Activated CD8-positive, alpha-beta memory T cell treated with anti-CD3 and anti-CD28 coated beads for 24 hours (primary cell): ENCODE measurements at places on chromosomes 4 and X.

DNA sequence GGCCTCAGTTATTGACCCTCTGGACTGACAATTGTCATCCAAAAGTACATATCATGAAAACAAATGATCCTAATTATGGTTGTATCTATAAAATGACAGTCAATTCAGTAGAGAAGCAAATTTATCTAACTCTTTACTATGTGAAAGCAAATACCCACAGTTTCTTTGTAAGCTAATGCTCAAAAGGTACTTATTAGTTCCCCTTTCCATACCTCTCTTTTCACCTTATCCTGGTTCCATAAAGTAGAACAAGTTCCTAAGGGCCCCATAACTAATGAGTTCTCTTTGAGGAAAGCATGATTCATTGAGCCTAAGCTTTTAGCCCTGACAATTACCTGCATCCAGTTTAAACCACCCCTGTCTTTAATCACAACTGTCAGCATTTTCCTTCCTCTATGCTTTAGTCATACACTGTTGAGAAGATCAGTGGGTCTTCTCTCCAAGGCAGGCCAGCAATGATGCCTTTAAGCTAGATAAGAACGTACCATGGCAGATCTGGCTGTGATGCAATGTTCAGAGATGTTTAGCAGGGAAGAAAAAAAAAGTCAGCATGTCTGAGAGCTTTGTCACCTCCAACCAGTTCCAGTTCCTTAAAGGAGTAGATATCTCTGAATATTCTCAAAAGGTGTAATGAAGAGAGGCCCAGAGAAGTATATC, 179.7 kb upstream of the RASGEF1B start:
- DNase-seq = no peak

DNA sequence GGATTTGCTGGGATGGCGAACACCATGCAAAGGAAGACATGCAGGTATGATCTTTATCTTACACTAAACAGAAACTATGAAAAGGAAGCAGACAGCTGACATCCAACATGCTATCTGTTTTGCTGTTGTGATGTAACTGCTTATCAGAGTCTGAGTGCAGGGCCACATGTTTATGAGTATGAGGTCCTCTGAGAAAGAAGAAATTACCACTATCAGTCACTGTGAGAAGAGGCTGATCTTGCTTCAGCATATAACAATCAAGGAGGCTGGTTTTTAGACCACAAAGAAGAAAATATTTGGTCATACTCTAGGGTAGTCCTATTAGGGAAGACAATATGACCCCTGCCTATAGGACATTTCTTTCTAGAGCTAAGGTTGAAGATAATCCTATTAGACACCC, 18.5 kb downstream of the CLGN start:
- DNase-seq = no peak

DNA sequence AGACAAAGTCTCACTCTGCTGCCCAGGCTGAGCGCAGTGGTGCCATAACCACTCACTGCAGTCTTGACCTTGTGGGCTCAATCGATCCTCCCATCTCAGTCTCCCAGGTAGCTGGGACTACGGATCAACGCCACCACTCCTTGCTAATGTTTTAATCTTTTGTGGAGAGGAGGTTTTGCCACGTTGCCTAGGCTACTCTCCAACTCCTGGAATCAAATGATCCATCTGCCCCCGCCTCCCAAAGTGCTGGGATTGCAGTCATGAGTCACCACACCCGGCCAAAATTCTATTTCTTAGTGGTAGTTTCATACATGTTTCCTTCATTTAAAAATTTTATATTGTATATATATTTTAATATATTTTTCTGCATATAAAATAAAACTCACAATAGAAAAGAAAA, 125.8 kb upstream of the CLNK start:
- DNase-seq = no peak

DNA sequence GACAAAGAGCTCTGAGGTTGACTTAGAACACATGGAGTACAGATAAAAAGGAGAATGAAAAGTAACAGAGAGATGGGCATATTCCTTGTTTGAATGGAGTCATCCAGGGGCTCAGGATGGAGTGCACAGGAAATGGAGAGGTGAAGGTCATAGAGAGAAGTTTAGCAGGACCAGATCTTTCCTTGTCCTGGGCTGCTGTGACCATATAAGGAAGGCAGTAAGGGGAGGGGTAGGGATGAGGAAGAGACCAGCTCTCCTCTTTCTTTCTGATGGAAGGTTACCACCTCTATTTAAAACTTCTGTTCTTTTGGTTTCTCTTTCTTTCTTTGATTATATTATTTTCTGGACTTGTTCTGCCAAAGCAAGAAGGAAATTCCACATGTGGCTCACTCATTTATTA, 27.0 kb downstream of the AR start:
- DNase-seq = no peak

GRCh38 chr4:69104719-69105275, 8.5 kb downstream of the UGT2B7 start:
- no peak for DNase-seq
